H4 (cell line): ENCODE measurements at places on chromosomes 7 and 10. TPM values are rescaled to one million over a fixed set of nuclear protein-coding genes. Genes with fewer than 3 reads are reported as not detected.

Gene DNAH11
- 53.6 and 60.4 TPM in 2 replicates for total RNA-seq

Gene LRWD1
- total RNA-seq: 30.6 and 42.1 TPM in 2 replicates

Gene MALRD1
- total RNA-seq: 0.16 TPM in 1 of 2 replicates, not detected in the other

Gene PLEKHS1
- 0.80 and 1.5 TPM in 2 replicates for total RNA-seq

Gene SLC16A9
- 7.2 and 13.7 TPM in 2 replicates for total RNA-seq

Gene AKAP9
- 15.8 and 17.3 TPM in 2 replicates for total RNA-seq

Gene NPY4R2
- 0.12 TPM in 1 of 2 replicates, not detected in the other for total RNA-seq

Gene SEPHS1
- total RNA-seq: 39.2 and 50.1 TPM in 2 replicates

Gene SOSTDC1
- total RNA-seq: 5.7 and 6.9 TPM in 2 replicates

Gene CCDC146
- total RNA-seq: 0.25 and 0.70 TPM in 2 replicates

Gene CPED1
- 23.8 and 26.5 TPM in 2 replicates for total RNA-seq

Gene ZNF398
- 6.6 and 9.9 TPM in 2 replicates for total RNA-seq

Gene NUTM2E
- not detected in 2 replicates for total RNA-seq

Gene NKX1-2
- 0.02 TPM in 1 of 2 replicates, not detected in the other for total RNA-seq

Gene CALML5
- total RNA-seq: not detected in 2 replicates

Gene TUBB8
- total RNA-seq: not detected in 2 replicates

Gene SFRP4
- total RNA-seq: 8.3 and 10.3 TPM in 2 replicates

Gene RBP4
- total RNA-seq: 0.56 TPM in 1 of 2 replicates, not detected in the other

Gene TRIM50
- total RNA-seq: not detected in 2 replicates

Gene RPP38
- total RNA-seq: 10.0 and 13.1 TPM in 2 replicates

Gene TEX36
- total RNA-seq: not detected in 2 replicates

Gene TMEM229A
- total RNA-seq: not detected in 2 replicates

Gene SPACDR
- 0.84 and 1.0 TPM in 2 replicates for total RNA-seq

Gene CHST3
- 4.0 and 4.3 TPM in 2 replicates for total RNA-seq

Gene AGFG2
- total RNA-seq: 4.9 and 7.6 TPM in 2 replicates

Gene EVX1
- total RNA-seq: not detected in 2 replicates

Gene ACBD5
- 10.1 and 15.5 TPM in 2 replicates for total RNA-seq

Gene SLC16A12
- total RNA-seq: 0.08 and 0.12 TPM in 2 replicates

Gene GFRA1
- total RNA-seq: 1.7 and 2.6 TPM in 2 replicates

Gene CPN1
- not detected in 2 replicates for total RNA-seq

Gene TAS2R5
- not detected in 2 replicates for total RNA-seq

Gene AKR1C1
- total RNA-seq: 238 and 248 TPM in 2 replicates

Gene SAMD9L
- total RNA-seq: 19.3 and 21.2 TPM in 2 replicates

Gene SPDYE11
- total RNA-seq: not detected in 2 replicates

Gene HOXA1
- 1.2 and 3.0 TPM in 2 replicates for total RNA-seq

Gene NUTM2B
- total RNA-seq: 0.84 and 0.99 TPM in 2 replicates

Gene POR
- 118 and 121 TPM in 2 replicates for total RNA-seq

Gene TAS2R3
- total RNA-seq: 0.08 TPM in 1 of 2 replicates, not detected in the other

Gene ZPBP
- not detected in 2 replicates for total RNA-seq

Gene OR2A42
- total RNA-seq: not detected in 2 replicates

Gene LRRN3
- total RNA-seq: 0.02 and 0.18 TPM in 2 replicates

Gene PRSS37
- total RNA-seq: not detected in 2 replicates

Gene TMEM273
- 0.48 and 5.2 TPM in 2 replicates for total RNA-seq

Gene KDM7A
- 0.49 and 1.0 TPM in 2 replicates for total RNA-seq

Gene ACHE
- total RNA-seq: 0.15 TPM in 1 of 2 replicates, not detected in the other

Gene SYCE1
- total RNA-seq: not detected in 2 replicates

Gene SLC35G1
- 6.9 and 11.0 TPM in 2 replicates for total RNA-seq

Gene CC2D2B
- total RNA-seq: 3.0 TPM in 1 of 2 replicates, not detected in the other

Gene PIK3AP1
- 0.43 TPM in 1 of 2 replicates, not detected in the other for total RNA-seq

Gene MYO3A
- not detected in 2 replicates for total RNA-seq

Gene AKR1D1
- not detected in 2 replicates for total RNA-seq

Gene CHRM2
- 0.04 and 0.58 TPM in 2 replicates for total RNA-seq

Gene LBX1
- total RNA-seq: not detected in 2 replicates

Gene CTTNBP2
- total RNA-seq: 2.4 and 4.8 TPM in 2 replicates

Gene SLC13A1
- not detected in 2 replicates for total RNA-seq

Gene HOXA9
- 0.17 and 0.18 TPM in 2 replicates for total RNA-seq

Gene CALHM1
- total RNA-seq: not detected in 2 replicates

Gene CLRN3
- total RNA-seq: 0.64 TPM in 1 of 2 replicates, not detected in the other
